ENCODE measurements at places on chromosomes 3 and 15. TPM values are rescaled to one million over a fixed set of nuclear protein-coding genes. Genes with fewer than 3 reads are reported as not detected.

The CILP gene
- polyA plus RNA-seq = 0.15 TPM

The SNURF gene
- 17.8 TPM for polyA plus RNA-seq

The ATP10A gene
- not detected for polyA plus RNA-seq

The CLDN11 gene
- 2.2 TPM for polyA plus RNA-seq

The SRGAP3 gene
- polyA plus RNA-seq = 2.8 TPM

The RPSA gene
- polyA plus RNA-seq = 3,456 TPM

The FOXB1 gene
- polyA plus RNA-seq = not detected

The HRH1 gene
- 7.7 TPM for polyA plus RNA-seq

The HDC gene
- not detected for polyA plus RNA-seq

The C15orf61 gene
- 4.0 TPM for polyA plus RNA-seq

The ARIH1 gene
- 36.4 TPM for polyA plus RNA-seq

The ZNF860 gene
- not detected for polyA plus RNA-seq

The IRAK2 gene
- polyA plus RNA-seq = 8.6 TPM

The CHST13 gene
- polyA plus RNA-seq = 0.41 TPM

The SCN11A gene
- polyA plus RNA-seq = 0.02 TPM

The DUOXA1 gene
- 0.02 TPM for polyA plus RNA-seq

The PGBD4 gene
- 1.3 TPM for polyA plus RNA-seq

The SNX22 gene
- 0.94 TPM for polyA plus RNA-seq

The GABRB3 gene
- 0.10 TPM for polyA plus RNA-seq

The RGMA gene
- polyA plus RNA-seq = 0.76 TPM

The LYZL4 gene
- polyA plus RNA-seq = not detected

The SSUH2 gene
- polyA plus RNA-seq = 0.26 TPM

The MORF4L1 gene
- polyA plus RNA-seq = 174 TPM
